Right renal cortex interstitium (tissue), 3 donors: ENCODE measurements at places on chromosomes 12 and 14.

GRCh38 chr14:27390155-27390554, 792.3 kb upstream of the NOVA1 start:
- no peak for DNase-seq

GRCh38 chr12:115885040-115885690, 392.3 kb downstream of the MED13L start:
- DNase-seq = no peak

- DNase-seq = no peak
Observed at GRCh38 chr12:123681605-123682004, 10.7 kb downstream of the TCTN2 start.

DNA sequence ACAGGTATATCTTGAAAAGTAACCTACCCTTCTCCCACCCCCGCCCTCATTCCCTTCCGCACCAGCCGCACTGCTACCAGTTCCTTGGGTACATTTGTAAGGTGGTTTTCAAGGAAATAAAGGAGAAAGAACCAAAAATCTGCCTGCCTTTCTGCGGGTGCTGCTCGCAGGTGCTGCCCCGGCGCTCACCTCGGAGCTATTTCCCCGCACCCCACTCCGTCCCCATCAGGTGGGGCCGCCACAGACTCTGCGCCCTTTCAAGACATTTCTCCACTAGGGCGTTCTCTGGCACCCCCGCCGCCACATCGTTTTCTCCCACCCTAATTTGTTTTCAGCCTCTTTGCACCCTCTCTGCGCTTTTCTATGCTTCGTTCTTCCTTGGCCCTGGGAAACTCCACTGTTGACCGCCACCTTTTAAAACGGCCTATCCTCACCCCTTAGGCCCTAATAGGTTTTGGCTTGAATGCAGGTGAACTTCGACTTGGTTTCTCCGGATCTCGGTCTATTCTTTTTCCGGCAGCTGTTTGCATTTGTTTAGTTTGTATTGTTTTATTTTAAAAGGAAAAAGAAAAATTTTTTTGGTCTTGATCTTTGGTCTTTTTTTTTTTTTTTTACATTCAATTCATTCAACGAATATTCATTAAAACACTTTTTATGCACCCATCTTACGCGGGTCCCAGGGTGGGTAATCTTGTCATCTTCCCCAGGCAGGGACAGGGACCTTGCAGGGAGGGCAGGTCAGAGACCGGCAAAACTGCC, 3.0 kb downstream of the VSX2 start:
- no peak for DNase-seq

DNA sequence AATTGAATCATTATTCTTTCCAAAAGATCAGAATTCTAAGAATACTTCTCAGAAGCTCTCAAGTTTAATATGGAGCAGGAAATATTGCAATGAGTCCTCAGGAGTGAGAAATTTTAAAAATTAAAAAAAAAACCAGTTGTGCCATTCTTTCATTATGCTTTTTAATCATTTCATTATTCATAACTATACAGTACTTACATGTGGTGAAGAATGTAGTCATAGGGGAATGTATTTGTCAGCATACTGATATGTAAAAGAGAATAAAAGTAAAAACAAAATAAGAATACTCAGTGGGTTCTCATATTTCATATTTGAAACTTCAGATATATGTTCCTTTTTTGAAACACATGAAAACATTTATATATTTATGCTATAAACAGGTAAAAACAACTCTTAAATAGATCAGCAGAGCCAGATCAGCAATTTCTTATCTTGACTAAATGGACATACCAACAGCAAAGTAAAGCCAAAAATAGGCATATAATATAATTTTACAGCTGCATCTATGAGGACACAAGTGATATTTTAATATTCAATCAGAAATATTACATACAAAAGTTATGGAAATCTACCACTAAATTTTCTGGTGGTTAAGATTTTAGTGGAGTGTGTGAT, 19.9 kb upstream of the MBIP start:
- DNase-seq = no peak

DNA sequence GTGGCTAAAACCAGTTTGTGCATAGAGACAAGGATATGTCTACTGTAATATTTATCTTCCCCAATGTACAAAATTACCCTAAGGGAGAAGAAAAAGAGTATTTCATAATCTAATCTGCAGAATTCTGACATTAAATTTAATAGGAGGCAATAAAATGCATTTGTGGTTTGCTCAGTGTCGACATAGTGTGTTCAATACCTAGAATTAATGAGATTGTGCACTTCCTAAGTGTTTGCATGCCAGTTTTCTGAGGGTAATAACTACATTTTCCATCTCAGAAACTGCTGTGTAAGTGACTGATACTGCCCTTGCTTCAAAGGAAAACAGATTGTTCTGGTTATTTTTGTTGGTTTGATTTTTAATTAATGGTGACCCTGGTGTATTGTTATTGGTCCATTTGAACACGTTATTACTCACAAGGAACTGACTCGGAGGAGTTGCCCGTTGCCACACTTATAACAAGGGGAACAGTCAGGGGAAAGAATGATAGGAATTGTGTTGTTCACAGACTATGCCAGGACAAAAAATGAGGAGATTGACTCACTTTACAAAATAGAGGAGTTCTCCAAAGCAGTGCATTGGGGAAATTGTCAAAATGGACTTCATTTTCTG, 960.3 kb upstream of the TMEM132C start:
- no peak for DNase-seq
